A673 (cell line): ENCODE measurements at places on chromosomes 6 and 20.
A peak's percentile ranks its signal among the peaks of the same experiment; 100 is the strongest.

- DNase-seq = no peak
These were observed 723 bp upstream of the ZNF451 start for GRCh38 chr6:57089265-57089664.

DNA sequence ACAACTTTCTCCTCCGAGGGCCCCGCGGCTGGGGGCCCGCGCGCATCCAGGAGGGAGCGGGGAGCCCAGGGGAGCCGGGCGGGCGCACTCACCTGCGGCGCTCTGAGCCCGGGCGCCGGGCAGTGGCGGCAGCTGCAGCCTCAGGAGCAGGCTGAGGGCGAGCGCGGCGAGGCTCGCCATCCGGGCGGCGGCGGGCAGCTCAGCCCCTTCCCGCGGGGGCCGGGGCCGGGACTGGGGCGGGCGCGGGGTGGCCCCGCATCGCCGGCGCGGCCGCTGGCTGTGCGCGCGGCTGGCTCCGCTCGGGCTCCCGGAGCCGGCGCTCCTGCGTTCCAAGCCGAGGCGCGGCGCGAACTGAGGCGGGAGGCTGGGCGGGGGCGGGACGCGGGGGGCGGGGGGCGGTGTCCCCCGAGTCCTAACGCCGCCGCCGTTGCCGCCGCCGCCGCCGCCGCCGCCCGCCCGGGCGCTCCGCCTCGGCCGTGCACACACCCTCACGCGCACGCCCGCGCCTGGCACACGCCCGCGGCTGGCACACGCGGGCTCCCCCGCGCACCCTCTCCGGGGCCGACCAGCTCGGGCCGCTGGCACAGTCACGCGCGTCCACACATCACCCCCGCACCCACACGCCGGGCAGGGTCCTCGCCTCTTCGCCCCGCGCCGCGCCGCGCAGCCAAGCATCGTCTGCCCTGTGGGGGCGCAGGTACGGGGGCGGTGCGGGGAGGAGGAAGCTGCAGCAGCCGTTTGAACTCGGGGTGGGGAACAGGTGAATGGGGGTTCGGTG lies at the start of gene PTPRT:
Gene PTPRT (minus strand): TSS at position 353 of the 778 bp plus-strand sequence. CDS start 173 bp downstream, at position 180.
- DNase-seq = no peak

DNA sequence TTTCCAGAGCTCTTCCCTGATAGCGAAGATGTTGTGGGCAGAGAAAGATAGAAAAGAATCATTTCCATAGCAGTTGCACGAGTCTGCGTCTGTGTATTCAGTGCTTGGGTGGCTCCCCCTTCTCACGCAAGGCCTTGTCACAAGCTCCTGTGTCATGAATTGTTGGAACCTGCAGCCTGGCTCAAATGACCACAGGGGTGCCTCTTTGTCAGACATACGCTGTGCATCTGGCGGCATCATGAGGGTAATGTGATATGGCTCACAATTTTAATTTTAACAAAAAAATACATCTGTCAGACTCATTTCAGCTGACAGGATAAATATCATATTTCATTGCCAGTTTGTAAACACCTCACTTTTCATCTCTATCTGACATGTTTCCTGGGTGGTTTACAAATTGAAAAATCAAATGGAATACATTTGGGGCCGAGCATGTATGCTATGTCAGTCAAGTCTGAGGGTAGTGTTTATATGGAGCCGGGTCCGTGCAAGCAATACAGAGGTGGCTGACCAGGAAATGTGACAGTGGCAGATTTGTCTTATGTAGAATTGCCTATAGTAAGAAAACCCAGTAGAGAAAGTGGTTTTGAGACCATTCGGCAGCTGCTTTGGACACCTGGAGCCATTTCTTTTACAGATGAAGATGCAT lies 90.9 kb downstream of the CAP2 start:
- DNase-seq = no peak

DNA sequence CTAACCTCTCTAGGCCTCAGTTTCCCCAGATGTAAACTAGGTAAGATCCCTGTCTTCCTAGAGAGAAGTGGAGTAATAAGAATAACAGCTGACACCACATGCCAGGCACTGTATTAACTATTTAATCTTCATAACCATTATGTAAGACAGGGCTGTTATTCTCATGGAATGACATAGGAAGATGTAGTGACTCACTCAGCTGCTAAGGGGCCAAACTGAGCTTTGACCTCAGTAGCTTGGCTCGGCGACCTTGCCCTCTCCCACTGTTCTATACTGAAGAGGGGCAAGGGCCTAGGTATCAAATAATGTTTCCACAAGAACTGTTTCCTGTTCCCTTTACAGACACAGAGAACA lies 2.9 kb upstream of the MDGA1 start:
- DNase-seq = no peak

DNA sequence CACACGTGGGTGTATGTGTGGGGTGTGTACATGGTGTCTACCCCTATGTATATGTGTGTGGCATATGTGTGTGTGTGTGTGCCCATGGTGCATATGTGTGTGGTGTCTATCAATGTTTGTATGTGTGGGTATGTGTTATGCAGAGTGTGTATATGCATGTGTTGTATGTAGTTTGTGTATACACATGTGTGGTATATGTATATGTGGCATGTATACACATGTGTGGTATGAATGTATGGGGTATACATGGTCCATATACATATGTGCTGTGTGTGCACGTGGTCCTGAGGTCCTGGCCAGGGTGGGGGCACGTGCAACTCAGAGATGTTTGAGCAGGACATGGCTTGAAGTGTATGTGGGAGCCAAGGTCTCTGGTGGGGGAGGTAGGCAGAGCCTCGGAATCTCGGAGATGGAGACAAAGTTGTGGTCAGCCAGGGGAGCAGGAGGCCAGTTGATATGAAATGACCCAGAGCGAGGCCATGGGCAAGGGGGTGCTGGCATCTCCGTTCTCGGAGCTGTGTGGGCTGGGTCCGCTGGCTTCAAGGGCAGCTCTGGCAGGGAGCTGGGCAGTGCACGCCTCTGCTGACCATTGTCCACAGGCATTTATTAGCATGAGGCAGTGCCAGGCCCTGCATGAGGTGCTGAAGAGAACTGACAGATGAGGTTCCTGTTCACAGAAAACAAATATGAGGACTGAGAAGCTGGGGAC lies 276.2 kb upstream of the CHD6 start:
- DNase-seq = no peak

- no peak for DNase-seq
These were observed 28.2 kb downstream of the SNX5 start for GRCh38 chr20:17940224-17940971.

GRCh38 chr6:55286824-55287223 lies 40.4 kb upstream of the GFRAL start:
- DNase-seq = no peak

GRCh38 chr20:47784599-47785310 lies 526 bp downstream of the SULF2 start:
- peak; percentile 49 for DNase-seq

DNA sequence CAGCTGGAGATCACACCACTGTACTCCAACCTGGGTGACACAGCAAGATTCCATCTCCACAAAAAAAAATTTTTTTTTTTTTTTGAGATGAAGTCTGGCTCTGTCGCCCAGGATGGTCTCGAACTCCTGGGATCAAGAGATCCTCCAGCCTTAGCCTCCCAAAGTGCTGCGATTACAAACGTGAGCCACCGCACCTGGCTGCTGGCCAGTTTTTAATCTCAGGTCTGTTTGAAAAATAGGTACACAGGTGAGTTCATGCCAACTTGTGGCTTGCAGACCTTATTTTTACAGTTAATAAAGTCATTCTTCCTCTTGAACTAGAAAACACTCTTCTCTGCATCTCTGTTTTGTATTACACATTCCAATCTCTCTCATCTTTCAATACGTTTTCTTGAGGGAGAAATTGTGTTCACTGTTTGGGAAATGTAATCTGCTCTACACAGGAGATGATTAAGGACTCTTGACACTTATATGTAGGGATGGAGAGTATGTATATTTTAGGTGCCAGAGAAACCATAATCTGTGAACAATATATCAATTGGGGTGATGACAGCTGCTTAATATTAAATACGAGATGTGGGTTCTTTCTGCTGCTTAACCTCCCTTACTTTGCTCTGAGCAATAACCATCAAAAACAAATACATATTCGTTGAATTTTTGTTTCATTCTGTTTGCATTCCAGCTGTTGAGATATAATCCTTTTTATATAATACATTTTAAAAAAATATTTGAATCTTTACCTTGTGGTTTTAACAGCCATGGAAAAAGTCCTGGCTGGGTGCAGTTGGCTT lies 17.7 kb upstream of the RIPOR3 start:
- no peak for DNase-seq

DNA sequence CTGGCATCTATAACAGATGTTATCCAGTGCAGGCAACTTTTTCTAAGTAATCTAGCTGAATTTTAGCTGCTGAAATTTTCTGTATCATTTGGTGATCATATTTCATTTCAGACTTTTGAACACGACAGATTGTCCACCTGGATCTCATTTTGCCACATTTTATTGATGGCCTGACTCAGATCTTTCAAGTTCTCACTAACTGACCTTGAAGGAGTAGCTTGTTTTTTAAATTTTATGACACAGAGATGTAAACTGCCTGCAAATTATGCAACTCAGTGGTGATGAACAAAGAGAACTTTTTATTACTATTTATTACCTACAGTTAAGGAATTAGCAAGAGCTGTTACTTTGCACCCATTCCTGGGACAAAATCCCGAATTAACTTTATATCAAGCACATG lies 366.4 kb downstream of the PAX1 start:
- no peak for DNase-seq

DNA sequence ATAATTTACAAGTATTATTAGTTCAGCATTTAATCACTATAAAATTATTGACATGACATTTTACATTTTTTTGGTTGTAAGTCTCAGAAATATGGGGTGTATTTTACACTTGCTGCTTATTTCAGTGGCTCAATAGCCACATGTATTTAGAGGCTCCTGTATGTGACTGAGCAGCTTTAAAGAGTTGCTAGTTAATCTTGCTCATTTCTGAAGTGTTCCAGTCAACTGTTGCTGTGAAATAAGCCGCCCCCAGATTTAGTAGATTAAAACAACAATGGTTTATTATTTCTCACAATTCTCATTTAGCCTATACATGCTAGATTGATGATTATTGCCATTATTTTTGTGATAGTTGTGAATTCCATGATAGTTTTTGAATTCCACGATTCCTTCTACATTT lies 23.0 kb downstream of the CD109 start:
- DNase-seq = no peak

- no peak for DNase-seq
These were observed 439.0 kb upstream of the JAG1 start for GRCh38 chr20:11112832-11113231.

DNA sequence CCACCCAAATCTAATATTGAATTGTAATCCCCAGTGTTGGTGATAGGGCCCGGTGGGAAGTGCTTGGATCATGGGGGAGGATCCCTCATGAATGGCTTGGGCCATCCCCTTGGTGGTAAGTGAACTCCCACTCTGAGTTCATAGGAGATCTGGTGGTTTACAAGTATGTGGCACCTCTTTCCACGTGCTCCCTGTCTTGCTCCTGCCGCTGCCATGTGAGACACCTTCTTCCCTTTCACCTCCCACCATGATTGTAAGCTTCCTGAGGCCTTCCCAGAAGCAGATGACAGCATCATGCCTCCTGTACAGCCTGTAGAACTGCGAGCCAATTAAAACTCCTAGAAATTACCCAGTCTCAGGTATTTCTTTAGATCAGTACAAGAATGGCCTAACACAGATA lies 150.8 kb downstream of the SH3BGRL2 start:
- no peak for DNase-seq

DNA sequence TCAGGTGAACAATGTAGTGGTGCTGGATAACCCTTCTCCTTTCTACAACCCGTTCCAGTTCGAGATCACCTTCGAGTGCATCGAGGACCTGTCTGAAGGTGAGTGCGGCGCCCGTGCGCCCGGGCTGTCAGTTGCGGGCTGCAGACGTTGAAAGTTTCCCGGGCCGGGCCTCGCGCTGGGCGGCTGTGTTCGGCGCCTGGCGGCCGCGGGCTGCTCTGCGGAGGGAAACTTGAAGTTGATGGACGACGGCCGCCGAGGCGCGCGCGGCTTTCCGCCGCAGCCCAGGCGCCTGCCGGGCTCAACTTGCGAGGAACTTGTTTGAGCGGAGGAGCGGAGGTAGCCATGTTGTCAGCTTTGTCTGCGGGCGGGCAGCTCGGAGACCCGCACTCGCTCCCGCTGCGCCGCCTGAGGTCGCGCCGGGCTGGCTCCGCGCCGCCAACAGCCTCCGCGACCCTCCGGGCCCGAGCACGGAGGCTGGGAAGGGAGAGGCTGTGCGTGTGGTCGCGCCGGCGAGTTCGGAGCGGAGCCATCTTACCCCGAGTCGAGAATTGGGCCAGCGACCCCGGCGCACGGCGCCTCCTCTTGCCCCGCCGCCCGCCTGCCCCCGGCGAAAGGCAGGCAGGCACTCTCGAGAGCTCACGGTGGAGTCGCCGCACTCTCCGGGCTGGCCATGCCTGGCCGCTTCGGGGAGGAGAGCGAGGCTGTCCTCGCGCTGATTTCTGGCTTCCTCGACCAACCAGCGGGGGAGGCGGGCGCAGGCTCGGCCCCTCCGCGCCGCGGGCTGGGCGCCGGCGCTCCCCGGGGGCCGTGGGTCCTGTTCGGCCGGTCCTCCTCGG lies 691 bp downstream of the ASF1A start:
- peak; percentile 68 for DNase-seq

GRCh38 chr6:63440057-63440456 lies 120.3 kb upstream of the LGSN start:
- DNase-seq = no peak

- DNase-seq = no peak
These were observed 802 bp upstream of the FERMT1 start for GRCh38 chr20:6123649-6124014.

- no peak for DNase-seq
These were observed 88.6 kb upstream of the NEDD9 start for GRCh38 chr6:11320914-11321597.

DNA sequence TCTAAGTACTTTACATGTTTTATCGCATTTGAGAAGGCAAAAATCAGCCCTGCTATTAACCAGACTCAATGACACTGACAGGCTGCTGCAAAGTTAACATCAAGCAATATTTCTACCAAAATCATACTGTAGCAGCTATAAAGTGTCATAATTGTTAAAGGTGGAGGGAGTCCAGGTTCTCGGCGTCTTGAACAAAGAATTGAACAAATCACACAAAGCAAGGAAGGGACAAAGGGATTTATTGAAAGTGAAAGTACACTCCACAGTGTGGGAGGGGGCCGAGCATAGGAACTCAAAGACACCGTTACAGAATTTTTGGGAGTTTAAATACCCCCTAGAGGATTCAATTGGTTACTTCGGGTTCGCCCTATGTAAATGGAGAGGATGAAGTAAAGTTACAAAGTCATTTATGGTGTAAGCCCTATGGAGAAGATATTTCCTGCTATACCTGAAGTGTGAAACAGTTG lies 12.9 kb upstream of the ZNF391 start:
- peak; percentile 43 for DNase-seq

DNA sequence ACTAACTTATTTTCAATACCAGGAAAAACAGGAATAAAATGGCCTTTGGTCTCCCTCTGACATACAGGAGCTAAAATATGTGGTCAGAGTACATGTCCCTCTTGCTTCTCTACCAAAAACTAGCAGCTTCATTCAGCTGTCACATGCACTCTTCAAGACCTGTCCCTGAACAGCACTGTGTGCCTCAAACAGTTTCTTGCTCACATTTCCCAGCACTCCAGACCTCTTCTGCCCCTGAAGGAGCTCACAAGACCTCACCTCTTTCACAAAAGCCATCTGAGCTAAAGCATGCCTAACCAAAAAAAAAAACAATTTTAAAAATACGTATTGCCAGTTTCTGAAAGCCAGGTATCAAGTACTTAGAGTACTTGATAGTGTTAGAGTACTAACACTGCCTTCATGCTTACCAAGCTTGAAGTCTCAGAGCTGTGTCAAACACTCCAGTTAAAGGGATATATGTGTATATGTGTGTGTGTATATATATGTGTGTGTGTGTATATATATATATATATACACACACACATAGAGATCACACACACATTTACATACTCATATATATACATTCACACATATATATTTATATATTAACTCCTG lies 148.3 kb upstream of the POU3F2 start:
- DNase-seq = no peak

GRCh38 chr6:16684896-16685554 lies 76.2 kb downstream of the ATXN1 start:
- no peak for DNase-seq
